ENCODE measurements at places on chromosomes 4 and X.

- no peak for DNase-seq
These were observed 1471.8 kb downstream of the PCDH7 start for GRCh38 chr4:32191961-32192360.

DNA sequence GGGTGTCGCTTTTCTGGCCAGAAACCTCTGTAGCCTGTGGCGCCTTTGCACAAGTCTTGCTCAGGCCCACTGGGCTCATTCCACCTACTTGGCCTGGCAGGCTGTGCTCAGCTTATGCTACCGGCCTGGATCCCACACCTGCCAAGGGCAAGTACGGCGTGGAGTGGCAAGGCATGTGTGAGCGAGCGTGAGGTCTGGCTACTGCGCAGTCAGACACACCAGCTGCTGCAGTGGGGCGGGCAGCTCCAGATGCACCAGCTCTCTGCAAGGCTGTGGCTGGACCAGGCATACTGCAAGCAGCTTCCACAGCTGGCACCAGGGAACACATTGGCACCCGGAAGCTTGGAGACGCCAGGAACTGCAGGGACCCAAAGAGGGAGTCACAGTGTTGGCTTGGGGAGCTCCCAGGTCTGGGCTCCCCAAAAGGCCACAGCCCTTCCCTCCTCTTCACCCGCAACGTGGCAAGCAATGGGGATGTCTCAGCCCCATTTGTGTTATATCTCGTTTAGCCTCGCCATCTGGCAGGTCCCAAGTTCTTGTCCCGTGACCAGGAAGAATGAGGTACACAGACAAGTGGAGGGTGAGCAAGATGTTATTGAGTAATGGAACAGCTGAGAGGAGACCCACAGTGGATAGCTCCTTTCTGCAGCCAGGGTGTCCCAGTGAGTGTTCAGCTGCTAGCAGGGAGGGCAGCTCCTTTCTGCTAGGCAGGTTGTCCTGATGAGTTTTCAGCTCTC, 3.8 kb upstream of the FBXW7 start:
- DNase-seq: no peak

GRCh38 chr4:42280327-42281095, 116.8 kb upstream of the SHISA3 start:
- DNase-seq: peak; percentile 34

DNA sequence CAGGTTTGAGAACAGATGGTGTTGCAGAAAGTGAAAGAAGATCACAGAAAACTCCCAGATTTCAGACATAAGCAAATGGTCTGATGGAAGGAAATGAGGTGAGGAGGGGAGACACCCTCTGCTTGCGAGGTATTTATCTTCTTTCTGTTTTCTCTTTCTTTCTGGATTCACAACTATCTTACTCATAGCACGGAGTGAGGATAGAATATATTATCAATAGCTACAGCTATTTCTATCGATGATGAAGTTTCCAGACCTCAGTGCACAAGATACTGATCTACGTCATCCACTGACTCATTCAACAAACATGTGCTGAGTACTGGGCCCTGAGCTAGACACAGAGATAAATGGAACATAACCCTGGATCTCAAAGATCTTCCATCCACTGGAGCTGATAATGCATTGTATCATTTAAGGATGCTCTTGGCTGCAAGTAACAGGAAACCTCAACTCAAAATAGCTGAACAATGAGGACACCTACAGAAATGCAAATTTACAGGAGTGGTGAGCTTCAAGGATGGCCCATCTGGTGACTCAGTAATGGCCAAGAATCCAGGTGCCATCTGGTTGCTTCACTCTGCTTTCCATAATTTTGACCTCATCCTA, 21.2 kb downstream of the SLC2A9 start:
- DNase-seq: no peak

DNA sequence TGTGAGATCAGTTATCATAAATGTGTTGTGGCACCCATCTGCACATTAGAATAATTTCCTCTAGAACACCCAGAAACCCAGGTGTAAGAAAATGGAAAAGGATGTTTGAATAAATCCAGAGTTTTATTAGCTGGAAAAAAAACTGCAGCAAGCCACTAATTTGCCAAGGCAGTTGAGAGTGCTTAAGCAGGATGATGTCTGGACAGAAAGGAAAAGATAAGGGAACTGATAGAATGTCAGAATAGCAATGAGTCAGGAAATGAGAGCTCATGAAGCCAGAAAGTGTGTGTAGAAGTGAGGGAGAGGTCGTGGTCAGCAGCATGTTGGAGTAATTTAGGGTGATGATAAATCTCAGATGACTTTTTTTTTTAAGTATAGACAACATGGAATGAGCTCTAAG, 15.2 kb upstream of the NEUROG2 start:
- DNase-seq: no peak

GRCh38 chr4:70704931-70705182, 16.5 kb downstream of the UTP3 start:
- no peak for DNase-seq

- peak; percentile 4 for DNase-seq
These were observed 22.1 kb upstream of the SCOC start for GRCh38 chr4:140351093-140352075.
